B cell (primary cell): ENCODE measurements at places on chromosomes 6 and 20.

DNA sequence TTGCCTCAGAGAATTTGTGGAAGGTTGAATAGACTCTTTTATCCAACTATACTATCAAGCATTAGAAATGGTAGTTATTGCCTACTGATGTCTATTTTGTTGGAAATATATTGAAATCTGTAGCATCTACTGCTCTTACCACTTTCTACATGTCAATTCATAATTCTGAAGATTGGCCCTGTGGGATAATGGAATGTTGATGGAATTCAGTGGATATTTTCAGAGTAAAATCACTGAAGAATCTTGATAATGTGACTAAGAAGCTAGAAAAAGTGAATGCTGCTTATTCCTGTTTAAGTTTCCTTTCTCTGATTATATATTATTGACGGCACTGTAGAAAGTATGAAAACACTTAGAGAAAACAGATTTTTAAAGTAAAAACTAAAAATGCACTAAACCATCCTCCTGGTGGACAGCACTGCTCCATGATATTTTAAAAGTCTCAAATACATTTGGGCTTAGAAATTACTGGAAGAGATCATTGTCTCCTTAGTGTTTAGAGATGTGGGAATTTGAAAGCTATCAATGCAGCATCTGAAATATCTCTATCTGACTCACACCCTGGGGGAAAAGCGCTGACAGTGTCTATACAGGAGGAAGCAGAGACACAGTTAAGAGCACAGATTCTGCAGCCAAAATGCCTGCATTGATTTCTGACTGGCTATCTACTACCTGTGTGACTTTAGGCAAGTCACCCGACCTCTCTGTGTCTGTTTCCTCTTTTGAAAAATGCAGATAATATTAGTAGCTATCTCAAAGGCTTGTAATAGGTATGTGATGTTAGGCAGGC lies 37.9 kb upstream of the RCAN2 start:
- DNase-seq: no peak

DNA sequence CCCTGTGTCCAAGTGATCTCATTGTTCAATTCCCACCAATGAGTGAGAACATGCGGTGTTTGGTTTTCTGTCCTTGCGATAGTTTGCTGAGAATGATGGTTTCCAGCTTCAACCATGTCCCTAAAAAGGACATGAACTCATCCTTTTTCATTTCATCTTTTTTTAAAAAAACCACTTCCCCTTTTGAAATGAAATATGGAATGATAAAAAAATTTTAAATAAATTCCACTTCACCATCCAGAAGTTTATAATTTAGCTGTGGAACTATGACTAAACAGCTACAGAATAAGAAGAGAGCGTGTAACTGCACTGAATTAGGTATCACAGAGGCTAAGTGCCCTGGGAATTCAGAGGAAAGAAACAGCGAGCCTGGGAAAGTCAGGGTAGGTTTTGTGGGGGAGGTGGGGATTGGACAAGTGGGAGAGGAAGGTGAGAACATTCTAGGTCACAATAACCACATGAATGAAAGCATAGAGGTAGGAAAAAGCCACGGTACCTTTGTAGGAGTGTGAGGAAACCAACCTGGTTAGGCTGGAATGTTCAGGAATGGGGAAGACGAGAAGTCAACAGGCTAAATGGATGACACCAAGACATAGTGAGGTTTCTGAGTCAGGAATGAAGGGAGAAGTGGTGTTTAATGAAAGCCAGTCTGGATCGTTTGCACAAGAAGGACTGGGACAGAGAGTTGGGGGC lies 11.0 kb downstream of the TRIM10 start:
- no peak for DNase-seq

GRCh38 chr20:17490501-17490900 lies 40.7 kb downstream of the BFSP1 start:
- DNase-seq: no peak

GRCh38 chr6:11412616-11413015 lies 124.9 kb upstream of the TMEM170B start:
- no peak for DNase-seq

- DNase-seq: no peak
Measured at GRCh38 chr6:30837870-30838269, 46.4 kb upstream of the DDR1 start.

DNA sequence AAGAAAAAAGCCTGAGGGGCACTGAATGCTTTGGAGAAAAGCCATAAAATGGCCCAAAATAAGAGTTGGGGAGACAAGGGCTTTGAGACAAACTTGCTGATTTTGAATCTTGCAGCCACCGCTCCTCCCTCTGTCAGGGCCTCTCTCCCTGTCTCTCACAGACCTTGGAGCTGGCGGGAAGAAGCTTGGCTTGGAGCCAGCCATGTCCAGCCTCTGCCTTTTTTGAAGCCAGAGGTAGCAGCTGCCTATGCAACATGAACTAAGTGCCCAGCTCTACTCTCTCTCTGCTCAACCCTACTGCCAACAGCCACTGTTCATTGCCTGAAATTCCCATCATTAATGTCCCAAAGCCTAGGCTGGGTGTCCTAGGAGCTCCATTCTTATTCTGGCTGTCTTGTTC lies 63.7 kb upstream of the CTNNBL1 start:
- no peak for DNase-seq

- no peak for DNase-seq
Measured at GRCh38 chr20:47102629-47103028, 208.0 kb downstream of the EYA2 start.

DNA sequence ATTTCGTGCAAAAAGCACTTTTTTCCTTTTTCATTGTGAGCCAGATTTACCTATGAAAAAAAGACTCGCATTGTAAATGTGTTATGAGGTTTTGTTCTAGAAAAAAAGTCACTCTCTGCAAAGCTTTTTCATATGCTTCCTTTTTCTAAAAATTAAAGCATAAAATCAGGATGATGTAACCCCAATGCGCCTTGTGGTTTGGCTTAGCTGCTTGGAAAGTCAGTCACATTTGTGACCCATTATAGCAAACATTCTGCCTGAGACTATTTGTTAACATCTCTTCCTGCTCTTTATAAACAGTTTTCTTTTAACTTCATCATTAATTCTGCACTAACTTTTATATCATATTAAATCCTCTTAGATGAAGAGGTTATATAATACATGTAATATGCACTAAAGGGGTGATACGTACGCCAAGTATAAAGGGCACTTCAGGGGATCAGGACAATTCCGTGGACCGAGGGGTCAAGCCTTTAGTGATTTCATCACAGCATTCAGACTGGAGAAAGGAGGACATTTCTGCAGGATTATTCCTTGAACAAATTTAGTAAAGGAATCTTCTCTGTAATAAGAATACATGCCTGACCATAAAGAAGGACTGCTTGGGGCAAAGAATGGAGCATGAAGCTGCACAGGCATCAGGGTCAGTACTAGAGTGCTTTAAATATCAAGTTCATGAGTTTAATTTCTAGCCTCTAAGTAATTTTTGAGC lies 48.1 kb upstream of the SMLR1 start:
- no peak for DNase-seq

- DNase-seq: no peak
Measured at GRCh38 chr6:15200087-15200486, 45.8 kb upstream of the JARID2 start.

DNA sequence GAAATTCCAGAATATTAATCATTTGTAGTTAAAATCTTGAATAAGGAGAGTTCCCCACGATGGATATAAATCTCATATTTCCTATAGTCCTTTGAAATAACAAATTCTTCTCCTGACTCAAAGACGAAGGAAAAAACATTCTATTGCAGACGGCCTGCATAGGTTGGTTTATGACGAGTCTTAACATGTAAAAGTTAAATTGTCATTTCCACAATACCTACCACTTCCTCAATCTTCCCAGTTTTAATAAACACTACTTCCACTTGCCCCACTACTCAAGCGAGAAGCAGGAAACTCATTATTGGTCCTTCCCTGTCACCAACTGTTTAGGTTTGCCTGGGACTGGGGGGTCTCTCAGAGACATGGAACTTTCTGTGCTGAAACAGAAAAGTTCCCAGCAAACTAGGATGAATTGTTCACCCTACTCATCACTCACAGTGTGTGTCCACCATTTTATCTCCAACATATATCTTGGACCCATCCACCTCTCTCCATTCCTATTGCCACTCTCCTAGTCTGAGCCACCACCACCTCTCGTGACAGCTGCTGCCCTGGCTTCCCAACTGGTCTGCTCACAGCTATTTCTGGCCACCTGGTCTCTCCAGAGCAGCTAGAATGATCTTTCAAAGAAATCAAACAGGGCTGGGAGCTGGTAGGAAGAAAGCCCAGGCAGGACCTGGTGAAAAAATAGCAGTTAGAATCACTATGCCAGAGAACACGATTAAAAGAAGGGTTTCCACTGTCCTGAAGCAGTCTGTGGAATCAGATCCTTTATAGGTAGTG lies 15.1 kb upstream of the ZSCAN9 start:
- no peak for DNase-seq

DNA sequence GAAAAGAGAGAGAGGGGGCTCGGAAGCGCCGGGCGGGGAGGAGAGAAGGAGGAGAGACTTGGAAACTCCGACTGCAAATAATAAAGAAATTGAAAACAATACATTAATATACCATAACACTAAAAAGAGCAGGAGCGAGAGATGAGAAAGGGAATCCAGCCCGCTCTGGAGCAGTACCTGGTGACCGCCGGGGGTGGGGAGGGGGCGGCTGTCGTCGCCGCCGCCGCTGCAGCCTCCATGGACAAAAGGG lies 338 bp downstream of the E2F3 start:
- no peak for DNase-seq

DNA sequence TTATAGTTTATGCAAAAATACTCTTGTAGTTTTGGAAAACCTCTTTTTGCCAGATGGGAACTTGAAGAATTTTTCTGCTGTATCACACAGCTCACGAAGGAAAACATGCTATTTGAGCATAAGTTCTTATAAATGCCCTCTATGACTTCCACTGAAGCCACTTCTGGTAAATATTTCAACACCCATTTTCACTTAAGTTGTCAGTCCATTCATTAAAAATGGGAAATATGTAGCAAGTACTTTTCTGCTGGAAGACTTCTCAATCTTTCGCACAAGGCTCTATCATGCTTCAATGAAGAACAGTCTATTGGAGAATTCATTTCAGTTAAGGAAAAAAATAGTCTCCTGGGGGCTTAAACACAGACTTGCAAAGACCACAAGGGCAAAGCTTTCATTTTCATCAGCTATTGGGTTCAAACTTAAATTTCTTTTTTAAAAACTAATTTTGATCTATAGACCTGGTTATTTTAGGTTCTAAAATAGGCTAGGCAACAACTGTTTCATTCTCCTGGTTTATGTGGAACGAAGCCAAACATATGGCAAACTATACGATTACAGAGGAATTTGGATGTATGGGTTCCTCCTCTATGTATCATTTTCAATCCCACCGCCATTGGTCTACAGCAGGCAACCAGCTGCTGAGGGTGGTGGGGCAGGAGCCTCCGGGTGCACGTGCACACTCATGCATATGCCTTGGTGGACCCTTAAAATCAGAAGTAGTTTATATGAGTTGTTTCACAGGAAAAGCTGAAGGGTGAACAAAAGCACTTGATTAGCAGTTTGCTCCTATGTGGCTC lies 38.7 kb downstream of the LAMA4 start:
- DNase-seq: no peak

DNA sequence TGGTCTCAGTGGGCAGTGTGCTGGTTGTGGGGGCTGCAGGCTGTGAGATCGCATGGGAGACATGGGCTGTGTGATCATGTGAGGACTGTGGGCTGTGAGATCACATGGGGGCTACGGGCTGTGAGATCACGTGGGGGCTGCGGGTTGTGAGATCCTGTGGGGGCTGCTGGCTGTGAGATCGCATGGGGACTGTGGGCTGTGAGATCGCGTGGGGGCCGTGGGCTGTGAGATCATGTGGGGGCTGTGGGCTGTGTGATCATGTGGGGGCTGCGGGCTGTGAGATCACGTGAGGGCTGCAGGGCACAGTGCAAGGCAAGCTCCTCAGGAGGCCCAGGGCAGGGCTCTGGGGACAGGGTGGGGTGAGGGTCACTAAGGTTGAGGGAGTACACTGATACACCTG lies 140.5 kb upstream of the CST7 start:
- no peak for DNase-seq

DNA sequence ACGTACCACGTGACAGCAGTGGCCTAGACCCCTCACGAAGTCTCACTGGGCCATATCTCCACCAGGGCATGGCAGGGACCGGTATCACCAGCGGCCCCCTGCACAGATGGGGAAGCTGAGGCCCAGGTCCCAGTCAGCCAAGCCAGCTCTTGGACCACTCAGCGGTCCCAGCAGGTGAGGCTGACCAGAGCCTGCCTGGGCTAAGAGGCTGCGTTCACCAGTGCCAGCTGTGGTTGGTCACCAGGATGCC lies 2.6 kb upstream of the MRGBP start:
- no peak for DNase-seq

DNA sequence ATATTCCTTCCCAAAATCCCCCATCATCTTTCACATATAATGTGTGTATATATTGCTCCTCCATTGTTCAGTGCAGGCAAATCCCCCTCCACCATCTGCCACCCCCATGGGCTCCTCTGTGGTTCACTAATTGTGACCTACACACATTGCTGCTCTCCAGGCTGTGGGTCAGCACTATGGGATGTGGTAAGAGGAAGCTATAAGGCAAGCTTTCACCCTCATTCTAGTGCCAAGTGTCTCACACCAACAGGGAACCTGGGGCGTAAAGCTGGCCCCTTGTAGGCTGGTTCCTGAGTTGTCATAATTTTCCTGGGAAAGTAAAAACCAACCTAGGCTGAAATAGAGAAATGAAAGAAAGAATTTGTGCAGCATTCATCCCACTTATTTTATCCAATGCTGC lies 16.8 kb downstream of the FKBP1A start:
- DNase-seq: no peak

DNA sequence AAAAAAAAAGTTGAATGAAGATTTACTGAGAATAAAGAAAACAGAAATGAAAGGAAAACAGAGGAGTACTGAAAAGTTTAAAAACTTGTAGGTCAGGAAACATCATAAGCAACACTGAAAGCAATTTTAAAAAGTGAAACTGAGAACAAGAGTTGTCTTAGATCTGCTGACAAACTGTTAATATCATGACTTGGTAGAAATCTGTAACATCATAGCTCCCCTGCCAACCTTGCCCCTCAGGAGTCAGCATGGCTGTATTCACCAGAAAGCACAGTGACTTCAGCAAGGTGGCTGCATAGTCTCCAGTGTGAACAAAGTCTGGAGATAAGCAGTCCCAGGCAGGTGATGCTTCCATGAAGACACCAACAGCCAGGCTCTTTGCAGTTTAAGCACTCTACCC lies 5.3 kb downstream of the NAA20 start:
- DNase-seq: no peak
